NT2/D1 (cell line): ENCODE measurements at places on chromosomes 7 and 10.

DNA sequence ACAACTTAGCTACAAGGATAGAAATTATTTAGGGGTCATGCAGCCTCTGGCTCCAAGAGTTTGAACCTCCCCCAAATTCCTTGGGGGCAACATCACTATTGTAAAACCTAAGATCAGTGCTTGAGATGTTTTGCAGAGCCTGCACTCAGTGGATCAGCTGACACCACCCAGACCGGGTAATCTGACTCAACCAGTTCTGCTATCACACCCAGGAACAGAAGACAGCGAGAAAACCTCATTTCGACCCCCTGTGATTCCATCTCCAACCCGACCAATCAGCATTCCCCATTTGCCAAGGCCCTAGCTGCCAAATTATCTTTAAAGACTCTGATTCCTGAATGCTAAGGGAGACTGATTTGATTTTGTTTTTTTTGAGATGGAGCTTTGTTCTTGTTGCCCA, 5.2 kb downstream of the TACR2 start:
- DNase-seq, result no peak

DNA sequence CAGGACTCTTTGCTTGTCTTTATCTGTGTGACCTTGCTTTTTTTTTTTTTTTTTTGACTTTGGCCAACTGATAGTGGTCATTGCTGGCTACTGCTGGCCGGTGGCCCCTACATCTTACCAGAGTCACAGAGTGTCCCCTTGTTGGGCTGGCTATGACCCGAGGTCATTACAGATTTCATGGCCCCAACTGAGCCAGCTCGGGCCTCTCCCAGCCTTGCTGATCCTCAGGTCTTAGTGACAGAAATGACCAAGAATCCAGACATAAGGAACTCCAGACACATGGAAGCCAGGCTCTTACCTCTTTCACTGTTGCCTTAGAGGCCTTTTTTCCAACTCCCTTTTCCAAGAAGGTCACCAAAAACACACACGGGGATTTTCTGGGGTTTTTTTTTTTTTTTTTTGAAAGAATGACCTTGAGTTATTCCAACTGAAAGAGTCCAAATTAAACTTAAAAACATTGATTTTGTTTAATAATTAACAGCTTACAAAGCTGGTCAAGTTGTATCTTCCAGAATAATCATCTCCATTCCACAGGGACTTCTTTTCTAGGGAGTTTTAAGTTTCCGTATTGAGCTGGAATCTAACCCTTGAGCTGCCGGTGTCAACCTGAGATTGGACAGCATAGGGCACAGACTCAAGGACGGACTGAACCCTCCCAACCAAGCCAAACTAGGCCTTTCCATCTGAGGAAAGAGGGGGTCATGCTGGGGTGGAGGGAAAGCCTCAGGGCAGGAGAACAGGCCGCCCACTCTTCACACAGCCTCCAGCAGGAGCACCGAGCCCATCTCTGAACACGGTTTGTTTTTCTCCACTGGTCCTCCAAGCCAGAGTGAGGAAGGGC, 43.8 kb downstream of the PIK3AP1 start:
- DNase-seq, result no peak

DNA sequence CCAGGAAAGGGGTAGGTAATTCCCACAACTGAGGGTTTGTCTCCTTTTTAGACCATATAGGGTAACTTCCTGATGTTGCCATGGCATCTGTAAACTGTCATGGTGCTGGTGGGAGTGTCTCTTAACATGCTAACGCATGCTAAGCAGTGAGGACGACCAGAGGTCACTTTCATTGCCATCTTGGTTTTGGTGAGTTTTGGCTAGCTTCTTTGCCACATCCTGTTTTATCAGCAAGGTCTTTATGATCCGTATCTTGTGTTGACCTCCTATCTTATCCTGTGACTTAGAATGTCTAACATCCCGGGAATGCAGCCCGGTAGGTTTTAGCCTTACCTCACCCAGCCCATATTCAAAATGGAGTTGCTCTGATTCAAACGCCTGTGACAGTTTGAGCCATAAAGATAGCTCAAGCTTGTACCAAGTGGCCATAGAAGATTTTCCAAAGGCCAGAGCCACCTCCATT, 176.0 kb upstream of the NAMPT start:
- no peak for DNase-seq

GRCh38 chr10:18313140-18313530, 172.9 kb downstream of the CACNB2 start:
- DNase-seq, result no peak

DNA sequence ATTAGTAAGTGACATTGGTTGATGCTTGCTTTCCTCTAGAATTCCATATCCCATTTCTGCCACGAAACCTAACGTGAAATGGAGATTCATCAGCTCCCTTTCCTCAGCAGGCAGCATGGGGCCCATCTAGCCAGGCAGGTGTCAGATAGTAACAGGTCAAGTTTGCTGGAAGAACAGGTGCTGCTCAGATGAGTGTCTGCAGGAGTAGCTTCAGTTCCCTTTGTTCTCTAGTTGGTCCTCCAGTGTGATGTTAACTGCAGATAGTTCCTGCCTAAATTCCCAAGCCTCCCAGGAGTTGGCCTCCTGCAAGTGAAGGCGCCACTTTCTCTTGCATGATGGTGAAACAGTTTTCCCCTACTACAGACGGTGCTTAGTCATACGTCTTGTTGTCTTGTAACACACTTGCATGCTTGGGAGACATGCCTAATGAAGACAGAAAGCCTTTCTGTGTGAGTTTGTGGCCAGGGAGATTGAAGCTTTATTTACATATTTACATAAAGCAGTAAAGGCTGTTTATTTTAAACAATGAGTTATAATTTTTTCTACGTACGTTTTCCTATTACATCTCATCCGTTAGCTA, 175.4 kb downstream of the CHN2 start:
- no peak for DNase-seq

- no peak for DNase-seq
These were observed 17.9 kb downstream of the SEMA3A start for GRCh38 chr7:84176716-84177115.

- DNase-seq, result no peak
These were observed 163.6 kb downstream of the NEURL1 start for GRCh38 chr10:103657061-103657591.

- DNase-seq, result no peak
These were observed 7.8 kb downstream of the ZNF862 start for GRCh38 chr7:149846021-149846420.

- no peak for DNase-seq
These were observed 357.2 kb downstream of the LRMDA start for GRCh38 chr10:75788394-75789205.

DNA sequence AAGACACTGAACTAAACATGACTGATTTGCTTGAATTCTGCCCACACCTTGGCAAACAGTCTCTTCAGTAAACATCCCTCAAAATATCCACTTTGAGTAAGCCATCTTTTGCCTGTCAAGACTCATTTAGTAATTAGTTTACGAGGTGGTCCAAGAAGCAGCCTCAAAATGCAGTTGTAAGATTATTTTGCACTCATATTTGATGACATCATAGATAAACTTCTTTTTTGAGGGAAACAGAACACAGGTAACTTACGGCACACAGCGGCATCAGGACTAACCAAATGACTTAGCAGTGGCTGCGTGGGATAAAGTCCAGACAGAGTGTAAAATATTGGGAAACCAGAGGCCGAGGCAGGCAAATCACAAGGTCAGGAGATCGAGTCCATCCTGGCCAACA, 41.8 kb upstream of the STEAP1B start:
- no peak for DNase-seq

- no peak for DNase-seq
These were observed 2.8 kb upstream of the HIBADH start for GRCh38 chr7:27665531-27665930.

DNA sequence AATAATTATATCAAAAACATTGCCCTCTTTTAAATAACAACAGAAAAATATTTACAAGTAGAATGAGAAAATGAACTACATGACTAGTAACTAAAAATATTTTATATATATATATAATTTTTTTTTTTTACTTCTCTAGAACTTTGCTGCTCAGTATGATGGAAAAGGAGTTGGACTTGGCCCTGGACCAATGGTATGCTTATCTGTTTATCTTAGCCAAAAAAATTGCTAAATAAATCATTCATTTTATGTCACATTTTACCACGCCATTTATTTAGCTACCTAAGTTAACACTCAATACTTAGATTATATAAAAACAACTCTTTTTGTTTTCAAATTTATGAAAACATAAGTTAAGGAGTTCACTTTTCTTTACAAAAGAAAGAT, 6.7 kb downstream of the COL1A2 start:
- no peak for DNase-seq

- DNase-seq, result no peak
These were observed 235.0 kb downstream of the BICC1 start for GRCh38 chr10:58747687-58748086.

DNA sequence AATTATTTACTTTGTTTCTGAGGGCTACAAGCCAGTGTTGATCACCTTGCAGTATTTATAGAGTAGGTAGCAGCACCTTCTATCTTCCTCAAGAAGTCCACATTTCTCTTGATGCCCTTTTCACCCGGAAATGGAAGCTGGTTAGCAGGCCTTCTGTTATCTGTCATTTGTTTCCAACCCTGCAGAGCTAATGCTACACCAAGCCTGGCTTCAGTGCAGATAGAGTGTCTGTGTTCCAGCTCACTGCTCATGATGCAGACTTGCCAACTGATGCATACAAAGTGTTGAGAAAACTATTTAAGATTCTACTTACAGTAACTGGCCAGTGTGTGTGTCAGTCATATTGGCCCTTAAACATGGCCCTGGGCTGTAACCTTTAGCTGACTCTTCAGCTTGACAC, 301.0 kb downstream of the LHFPL3 start:
- DNase-seq, result no peak

DNA sequence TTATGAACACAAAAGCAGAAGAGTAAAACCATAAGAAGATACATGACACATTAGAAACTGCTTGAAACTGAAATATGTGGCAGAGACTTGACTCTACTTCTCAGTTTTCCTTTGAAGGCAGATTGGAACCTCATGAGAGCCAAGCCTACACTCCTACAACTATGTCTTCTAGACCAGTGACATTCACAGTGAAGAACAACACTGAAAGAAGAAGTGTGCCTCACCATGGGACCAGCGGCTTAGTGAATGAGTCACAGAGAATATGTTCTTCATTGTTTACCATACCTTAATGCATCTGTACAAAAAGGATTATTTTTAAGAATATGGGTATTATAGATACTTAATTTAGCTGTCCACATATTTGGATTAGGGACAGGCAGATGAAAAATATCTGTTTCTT, 248.3 kb downstream of the CDC14C start:
- DNase-seq, result no peak

DNA sequence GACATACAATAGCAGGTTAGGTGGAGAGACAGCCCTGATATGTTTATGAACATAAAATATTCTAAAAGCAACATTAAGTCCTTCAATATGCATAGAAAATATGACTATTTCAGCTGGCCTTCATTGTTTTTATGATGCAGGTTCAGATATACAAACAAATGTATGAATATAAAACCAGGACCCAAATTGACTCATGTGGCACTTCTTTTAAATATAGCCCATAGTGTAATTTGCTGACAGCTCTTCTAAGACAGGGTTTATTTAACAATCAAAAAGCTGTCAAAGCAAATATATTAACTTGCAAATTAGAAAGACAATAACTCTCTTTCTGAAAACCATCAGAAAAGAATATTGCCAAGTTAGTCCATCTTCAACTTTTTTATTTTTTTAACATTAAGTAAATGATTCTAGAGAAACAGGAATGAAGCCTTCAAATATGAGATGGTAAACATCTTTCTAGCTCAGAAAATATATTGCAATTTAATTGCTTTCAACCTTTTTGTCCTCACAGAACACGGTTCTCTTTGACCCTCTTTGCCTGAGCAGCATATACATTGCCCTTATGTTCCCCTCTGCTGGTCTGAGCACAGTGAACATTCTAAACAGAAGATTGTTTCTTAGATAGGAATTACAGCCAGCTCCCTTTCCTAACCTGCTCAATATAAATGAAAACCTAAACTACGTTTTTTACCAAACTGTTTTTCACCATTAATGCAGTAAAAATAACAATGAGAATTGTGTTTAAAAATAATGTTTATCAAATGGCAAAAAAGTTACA, 82.8 kb downstream of the CACNA2D1 start:
- no peak for DNase-seq

DNA sequence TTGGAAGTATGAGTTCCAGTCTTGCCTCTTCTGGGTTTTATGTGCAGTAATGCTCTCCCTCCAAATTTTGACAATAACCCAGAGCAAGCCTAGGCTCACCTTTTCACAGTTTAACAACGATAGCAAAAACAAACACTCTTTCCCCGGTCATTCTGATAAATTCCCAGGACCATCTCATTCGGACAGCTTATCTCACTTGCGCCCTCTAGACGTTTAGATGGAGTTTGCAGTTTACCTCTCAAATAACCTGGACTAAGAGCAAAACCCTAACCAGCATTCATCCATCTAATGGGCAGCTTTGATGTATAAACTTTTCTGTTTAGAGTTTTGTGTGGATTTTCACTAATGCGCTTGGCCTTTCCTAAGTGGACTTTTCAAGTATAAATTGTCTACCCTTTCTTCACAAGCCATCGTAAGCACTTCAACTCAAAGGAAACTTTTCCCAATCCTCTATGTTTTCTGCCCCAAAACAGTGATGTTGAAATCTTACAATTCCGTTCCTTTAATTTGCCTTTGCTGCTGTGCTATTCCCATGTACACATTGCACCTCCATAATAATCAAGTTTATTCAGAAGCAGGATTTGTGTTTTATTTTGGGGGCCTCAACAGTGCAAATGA, 114.9 kb downstream of the HDAC9 start:
- DNase-seq, result peak; percentile 61

- DNase-seq, result no peak
These were observed 345.6 kb upstream of the NRP1 start for GRCh38 chr10:33680036-33680435.

DNA sequence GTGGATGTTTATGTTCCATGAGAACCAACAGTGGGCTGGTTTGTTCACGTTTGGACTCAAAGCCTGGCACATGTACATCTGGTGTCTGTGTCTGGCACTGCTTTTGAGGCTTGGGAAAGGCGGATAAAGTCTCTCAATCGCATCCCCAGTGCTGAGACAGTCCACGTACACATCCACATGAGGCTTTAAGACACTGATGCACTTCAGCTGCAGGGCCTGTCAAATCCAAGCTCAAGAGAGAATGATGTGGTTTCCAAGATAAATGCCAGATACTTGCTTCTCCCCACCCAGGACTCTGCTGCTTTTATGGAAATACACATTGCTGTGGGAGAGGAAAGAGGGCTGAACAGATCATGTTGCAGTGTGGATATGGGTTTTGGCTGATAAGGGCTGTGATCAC, 178.4 kb downstream of the ADARB2 start:
- no peak for DNase-seq

GRCh38 chr10:108970016-108970415, 953.3 kb downstream of the XPNPEP1 start:
- peak; percentile 32 for DNase-seq

DNA sequence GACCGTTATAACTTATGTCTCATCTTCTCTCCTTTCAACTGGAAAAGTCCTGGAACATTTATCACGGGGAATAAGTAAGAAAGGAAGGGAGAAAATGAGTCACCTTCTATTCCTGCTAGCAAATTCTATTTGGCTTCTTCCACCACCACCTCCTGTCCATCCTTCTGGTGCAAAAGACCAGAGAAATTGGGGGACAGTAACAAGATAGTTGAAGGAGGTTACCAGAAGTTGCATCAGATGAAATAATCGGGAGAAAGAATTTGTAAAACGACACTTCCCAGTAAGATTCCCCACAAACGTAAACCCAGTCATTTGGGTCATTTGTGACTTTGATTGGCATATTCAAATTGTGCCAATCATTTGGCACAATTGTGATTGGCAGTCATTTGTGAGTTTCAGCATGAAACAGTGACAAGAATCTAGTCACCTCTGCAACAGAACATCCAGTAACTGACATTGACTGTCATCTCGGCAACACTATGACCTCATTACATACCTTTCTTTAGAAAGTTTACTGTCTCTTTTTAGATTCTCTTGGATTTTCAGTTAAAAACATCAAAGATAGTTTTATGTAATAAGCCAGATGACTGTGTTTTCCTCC, 51.3 kb upstream of the PIK3CG start:
- no peak for DNase-seq
